Stomach (tissue), 19 donors: ENCODE measurements at places on chromosomes 16 and 17. TPM values are rescaled to one million over a fixed set of nuclear protein-coding genes. Genes with fewer than 3 reads are reported as not detected.
A peak's percentile ranks its signal among the peaks of the same experiment; 100 is the strongest.

GRCh38 chr17:80956321-80957190 is 35.1 kb upstream of the CHMP6 start:
- no peak for DNase-seq
- no peaks in the 10 kb centered on the region for H3K27me3 ChIP-seq
- peaks cover 39% of the 10 kb centered on the region for H3K36me3 ChIP-seq
- no peak overlapping the region for H3K4me3 ChIP-seq

DNA sequence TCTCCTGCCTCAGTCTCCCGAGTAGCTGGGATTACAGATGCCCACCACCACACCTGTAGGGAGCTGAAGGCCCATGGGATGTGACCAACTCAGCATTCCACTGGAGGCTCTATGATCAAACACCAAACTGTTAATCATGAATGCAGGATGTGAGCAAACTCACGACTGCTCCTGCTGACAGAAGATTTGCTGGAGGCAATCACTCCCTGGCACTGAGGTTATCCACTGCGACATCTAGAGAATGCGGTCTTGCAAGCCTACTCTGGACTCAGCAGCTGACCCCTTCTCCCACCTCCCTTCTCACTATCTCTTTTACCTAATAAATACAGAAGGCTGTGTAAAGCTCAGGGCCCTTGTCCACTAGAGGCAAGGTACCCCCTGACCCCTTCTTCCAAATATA is 4.9 kb downstream of the TEX14 start:
- H3K36me3 ChIP-seq: no peaks in the 10 kb centered on the region
- no peak for DNase-seq
- no peak overlapping the region for H3K27ac ChIP-seq
- peaks cover 3% of the 10 kb centered on the region for H3K4me1 ChIP-seq
- H3K27me3 ChIP-seq: no peaks in the 10 kb centered on the region
- no peak overlapping the region for H3K4me3 ChIP-seq

GRCh38 chr17:48795444-48796162 is 21.4 kb downstream of the TTLL6 start:
- H3K27ac ChIP-seq: no peak overlapping the region
- H3K27me3 ChIP-seq: no peaks in the 10 kb centered on the region
- H3K4me3 ChIP-seq: no peak overlapping the region
- no peaks in the 10 kb centered on the region for H3K36me3 ChIP-seq
- DNase-seq: peak; percentile 64

GRCh38 chr17:2683912-2684311 is 27.7 kb downstream of the CLUH start:
- H3K27ac ChIP-seq: no peak overlapping the region
- peaks cover 50% of the 10 kb centered on the region for H3K4me1 ChIP-seq
- DNase-seq: no peak
- H3K27me3 ChIP-seq: no peaks in the 10 kb centered on the region
- H3K4me3 ChIP-seq: no peak overlapping the region

DNA sequence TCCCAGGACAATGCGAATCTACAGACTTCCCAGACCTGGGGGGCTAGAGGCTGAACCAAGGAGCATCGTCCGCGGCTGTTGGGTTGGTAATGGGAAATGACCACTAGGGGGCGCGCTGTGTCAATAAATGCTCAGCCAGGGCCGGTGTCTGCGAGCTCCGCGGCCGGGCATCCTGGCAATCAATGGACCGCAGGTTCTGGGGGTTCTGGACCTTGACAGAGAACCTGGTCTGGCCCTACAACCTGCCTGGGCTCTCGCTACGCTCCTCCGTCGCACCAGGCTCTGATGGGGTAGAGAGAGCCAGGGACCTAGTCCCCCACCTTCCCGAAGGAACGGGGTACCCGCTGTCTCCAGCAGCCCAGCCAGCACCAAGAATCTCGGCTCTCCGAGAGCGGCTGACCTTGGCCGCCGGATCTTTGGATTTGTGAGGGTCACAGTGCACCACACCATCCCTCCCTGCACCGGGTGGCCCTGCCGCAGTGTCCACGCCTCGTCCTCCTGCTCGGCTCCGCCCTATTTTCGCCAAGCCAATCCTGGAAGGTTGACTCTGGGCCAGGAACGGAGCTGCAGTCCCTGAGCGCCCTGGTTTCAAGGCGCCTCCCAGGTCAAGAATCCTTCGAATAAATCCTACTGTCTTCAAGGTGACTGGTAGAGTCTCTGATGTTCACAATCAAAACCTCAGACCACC is 20.4 kb upstream of the BEAN1 start:
- H3K36me3 ChIP-seq: no peaks in the 10 kb centered on the region
- H3K4me3 ChIP-seq: peak overlapping the region; percentile 41
- DNase-seq: peak; percentile 92
- no peaks in the 10 kb centered on the region for H3K27me3 ChIP-seq
- no peak overlapping the region for H3K27ac ChIP-seq

- no peak for DNase-seq
- no peaks in the 10 kb centered on the region for H3K36me3 ChIP-seq
- H3K27ac ChIP-seq: no peak overlapping the region
- no peaks in the 10 kb centered on the region for H3K27me3 ChIP-seq
Measured at GRCh38 chr17:29225396-29225795, 21.3 kb upstream of the CRYBA1 start.

- no peak for DNase-seq
- peak overlapping the region; percentile 83 for H3K27ac ChIP-seq
- H3K4me3 ChIP-seq: no peak overlapping the region
- H3K27me3 ChIP-seq: no peaks in the 10 kb centered on the region
- no peaks in the 10 kb centered on the region for H3K36me3 ChIP-seq
Measured at GRCh38 chr17:67422897-67423296, 45.8 kb downstream of the PITPNC1 start.

GRCh38 chr16:75306099-75306762 is 54.8 kb upstream of the BCAR1 start:
- no peaks in the 10 kb centered on the region for H3K27me3 ChIP-seq
- H3K4me3 ChIP-seq: no peak overlapping the region
- peak; percentile 32 for DNase-seq
- H3K27ac ChIP-seq: peak overlapping the region; percentile 90

DNA sequence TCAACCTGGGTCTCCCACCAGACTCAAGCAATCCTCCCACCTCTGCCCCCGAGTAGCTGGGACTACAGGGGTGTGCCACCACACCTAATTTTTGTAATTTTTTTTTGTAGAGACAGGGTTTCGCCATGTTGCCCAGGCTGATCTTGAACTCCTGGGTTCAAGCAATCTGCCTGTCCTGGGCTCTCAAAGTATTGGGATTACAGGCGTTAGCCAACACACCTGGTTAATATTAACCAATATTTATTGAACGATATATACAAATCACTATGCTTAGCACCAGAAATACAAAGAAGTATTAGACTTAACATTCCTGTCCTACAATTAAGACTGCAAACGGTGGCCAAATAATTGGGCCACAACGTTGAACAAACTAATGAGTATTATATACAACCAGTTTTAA is 4.2 kb downstream of the MBTD1 start:
- H3K27me3 ChIP-seq: no peaks in the 10 kb centered on the region
- H3K27ac ChIP-seq: peak overlapping the region; percentile 34

GRCh38 chr16:50265260-50265659 is 1.1 kb upstream of the ADCY7 start:
- no peak for DNase-seq
- no peaks in the 10 kb centered on the region for H3K27me3 ChIP-seq
- H3K4me1 ChIP-seq: peaks cover 66% of the 10 kb centered on the region
- no peak overlapping the region for H3K4me3 ChIP-seq
- no peaks in the 10 kb centered on the region for H3K36me3 ChIP-seq

DNA sequence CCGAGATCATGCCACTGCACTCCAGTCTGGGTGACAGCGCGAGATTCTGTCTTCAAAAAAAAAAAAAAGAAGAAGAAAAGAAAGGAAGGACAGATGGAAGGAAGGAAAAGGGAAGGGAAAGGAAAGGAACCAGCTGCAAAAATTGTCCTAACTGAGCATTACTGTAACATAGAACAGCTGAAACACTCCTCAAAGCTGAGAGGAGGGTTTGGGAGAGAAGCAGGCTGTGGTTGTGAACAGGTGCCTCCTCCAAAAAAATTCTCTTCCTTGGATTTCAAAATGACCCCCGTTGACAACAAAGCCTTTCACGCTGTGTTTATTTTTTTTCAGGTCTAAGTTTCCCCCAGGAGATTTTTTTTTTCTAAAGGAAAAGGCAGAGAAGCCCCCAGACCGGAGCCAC is 541.4 kb downstream of the WWOX start:
- H3K36me3 ChIP-seq: no peaks in the 10 kb centered on the region
- H3K27me3 ChIP-seq: no peaks in the 10 kb centered on the region
- no peaks in the 10 kb centered on the region for H3K4me1 ChIP-seq
- DNase-seq: no peak

CLEC19A gene
- polyA plus RNA-seq: not detected

DNA sequence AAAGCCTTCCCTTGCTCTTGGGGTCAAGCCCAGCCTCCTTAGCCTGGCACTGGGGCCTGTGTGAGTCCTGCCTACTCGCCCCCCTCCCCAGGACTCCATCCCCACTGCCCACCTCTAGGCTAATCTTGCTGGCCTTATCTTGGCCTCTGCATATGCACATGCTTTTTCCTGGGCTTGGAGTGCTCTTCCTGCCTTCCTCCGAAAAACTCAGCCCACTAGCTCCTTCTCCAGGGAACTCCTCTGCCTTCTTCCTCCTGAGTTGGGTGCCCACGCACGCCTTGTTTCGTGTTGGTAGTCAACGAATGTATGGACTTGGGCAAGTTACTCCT is 16.5 kb downstream of the TBX2 start:
- no peak overlapping the region for H3K4me3 ChIP-seq
- peaks cover 47% of the 10 kb centered on the region for H3K4me1 ChIP-seq
- no peak for DNase-seq
- H3K27ac ChIP-seq: peak overlapping the region; percentile 48

ZP2 gene
- polyA plus RNA-seq: 0.05 TPM

GRCh38 chr16:305916-306626 is 23.1 kb downstream of the PDIA2 start:
- H3K27me3 ChIP-seq: no peaks in the 10 kb centered on the region
- H3K36me3 ChIP-seq: peaks cover 77% of the 10 kb centered on the region
- H3K4me1 ChIP-seq: no peaks in the 10 kb centered on the region
- no peak for DNase-seq

P2RX5 gene
- polyA plus RNA-seq: not detected

- DNase-seq: no peak
- no peak overlapping the region for H3K27ac ChIP-seq
- H3K36me3 ChIP-seq: peaks cover 56% of the 10 kb centered on the region
- peaks cover 18% of the 10 kb centered on the region for H3K4me1 ChIP-seq
- H3K4me3 ChIP-seq: no peak overlapping the region
Measured at GRCh38 chr16:53440125-53440524, 5.9 kb downstream of the RBL2 start.

- H3K4me3 ChIP-seq: no peak overlapping the region
- H3K4me1 ChIP-seq: peaks cover 31% of the 10 kb centered on the region
- peak overlapping the region; percentile 87 for H3K27ac ChIP-seq
- no peaks in the 10 kb centered on the region for H3K36me3 ChIP-seq
- no peaks in the 10 kb centered on the region for H3K27me3 ChIP-seq
Measured at GRCh38 chr17:58335779-58336455, 7.3 kb upstream of the TSPOAP1 start.

CCL2 gene
- 30.8 TPM for polyA plus RNA-seq

- no peak for DNase-seq
- no peaks in the 10 kb centered on the region for H3K27me3 ChIP-seq
- H3K4me3 ChIP-seq: no peak overlapping the region
- peaks cover 28% of the 10 kb centered on the region for H3K36me3 ChIP-seq
- H3K27ac ChIP-seq: peak overlapping the region; percentile 7
Measured at GRCh38 chr17:50063561-50064252, 7.8 kb downstream of the ITGA3 start.

NTN1 gene
- polyA plus RNA-seq: 16.6 TPM

DNA sequence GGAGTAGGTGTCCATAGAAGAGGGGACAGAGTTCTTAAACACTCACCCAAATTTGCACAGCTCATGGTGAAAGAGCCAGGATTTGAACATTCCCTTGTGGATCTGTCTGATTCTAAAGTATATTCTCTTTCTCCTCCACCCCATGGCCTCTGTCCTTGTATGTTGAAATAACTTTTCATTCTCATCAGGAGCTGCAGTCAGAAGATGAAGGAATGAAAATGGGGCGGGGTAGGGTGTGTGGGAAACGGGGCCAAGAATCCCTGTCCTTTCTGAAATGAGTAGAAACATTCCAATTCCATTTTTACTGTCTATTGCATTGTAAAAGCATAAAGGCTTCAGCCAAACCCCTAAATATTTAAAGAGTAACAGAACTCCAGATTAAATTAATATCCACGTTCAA is 42.8 kb downstream of the NOG start:
- H3K27me3 ChIP-seq: no peaks in the 10 kb centered on the region
